ENCODE measurements at places on chromosomes 6 and 20.
A peak's percentile ranks its signal among the peaks of the same experiment; 100 is the strongest.

DNA sequence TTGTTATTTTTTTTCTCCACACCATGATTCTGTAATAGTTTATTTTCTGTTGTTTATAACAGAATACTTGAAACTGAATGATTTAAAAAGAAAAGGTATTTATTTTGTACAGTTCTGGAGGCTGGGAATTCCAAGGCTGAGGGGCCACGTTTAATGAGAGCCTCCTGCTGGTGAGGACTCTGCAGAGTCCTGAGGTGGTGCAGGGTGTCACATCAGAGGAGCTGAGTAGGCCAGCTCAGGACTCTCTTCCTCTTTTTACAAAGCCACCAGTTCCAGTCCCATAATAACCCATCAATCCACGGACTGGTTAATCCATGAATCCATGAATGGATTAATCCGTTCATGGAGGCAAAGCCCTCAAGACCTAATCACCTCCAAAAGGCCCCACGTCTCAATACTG, 71.6 kb downstream of the TFAP2A start:
- DNase-seq, result no peak

GRCh38 chr20:54067606-54068174, 2.7 kb downstream of the BCAS1 start:
- DNase-seq, result no peak

DNA sequence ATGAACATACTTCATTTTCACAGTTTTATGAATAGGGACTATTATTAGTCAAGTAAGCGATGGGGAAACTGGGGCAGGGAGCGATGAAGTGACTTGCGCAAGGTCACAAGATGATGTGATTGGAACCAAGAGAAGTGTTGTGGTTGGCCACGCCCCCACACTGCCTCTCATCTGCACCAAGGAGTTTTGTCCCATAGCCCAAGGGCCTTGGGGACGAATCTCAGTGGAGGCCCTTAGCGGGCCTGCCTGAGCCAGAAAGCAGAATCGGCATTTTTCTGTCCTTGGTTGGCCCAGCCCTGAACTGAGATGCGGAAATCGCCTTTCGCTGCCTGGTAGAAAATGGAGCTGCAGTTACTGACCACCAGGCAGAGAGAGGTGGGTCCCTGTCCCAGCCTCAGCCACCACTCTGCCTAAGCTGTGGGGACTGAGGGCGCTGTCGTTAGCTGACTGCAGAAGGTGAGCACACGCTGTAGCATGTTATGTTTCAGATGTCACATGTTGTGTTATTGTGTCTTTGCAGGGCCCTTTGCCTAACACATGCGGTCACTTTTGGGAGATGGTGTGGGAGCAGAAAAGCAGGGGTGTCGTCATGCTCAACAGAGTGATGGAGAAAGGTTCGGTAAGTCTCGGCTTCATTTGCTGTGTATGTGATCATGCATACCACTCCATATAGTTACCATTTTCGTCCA, 57.8 kb downstream of the PTPN1 start:
- no peak for DNase-seq

DNA sequence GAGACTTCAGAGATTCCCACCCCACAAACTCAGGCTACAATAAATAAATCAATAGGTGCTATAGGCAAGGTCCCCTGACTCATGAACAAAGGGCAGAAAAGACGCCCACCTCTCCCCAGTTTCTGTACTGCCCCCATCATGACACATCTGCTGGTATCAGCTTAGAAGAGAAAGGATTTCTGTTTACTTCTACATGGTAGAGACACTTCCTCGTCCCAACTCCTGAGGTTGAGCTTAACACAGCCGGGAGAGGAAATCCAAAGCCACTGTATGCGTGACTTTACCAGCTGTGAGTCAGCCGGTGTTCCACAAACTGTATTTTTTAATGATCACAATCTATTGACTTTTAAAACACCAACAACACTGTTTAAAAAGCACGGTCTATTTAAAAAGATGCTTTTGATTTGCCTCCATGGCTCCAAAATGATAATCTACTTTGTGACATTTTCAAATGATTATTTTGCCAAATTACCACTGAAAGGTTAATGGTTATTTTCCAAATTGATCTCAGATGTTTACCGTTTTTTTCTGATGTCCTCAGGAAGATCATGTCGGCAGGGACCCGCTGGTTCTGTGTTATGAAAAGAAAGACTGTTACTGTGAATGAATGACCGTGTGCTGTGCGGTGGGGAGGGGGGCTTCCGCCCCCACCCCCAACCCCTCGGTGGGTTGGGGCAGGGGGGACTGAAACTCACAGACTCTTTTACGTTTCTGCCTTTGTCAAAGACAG, 72.5 kb downstream of the ATP9A start:
- no peak for DNase-seq

GRCh38 chr20:61353261-61354000, 101.4 kb downstream of the CDH4 start:
- DNase-seq, result no peak

GRCh38 chr20:19465536-19465935, 253.1 kb downstream of the SLC24A3 start:
- DNase-seq, result no peak

GRCh38 chr6:44624936-44625573, 237.5 kb downstream of the CDC5L start:
- DNase-seq, result no peak

- peak; percentile 19 for DNase-seq
These were observed 614 bp upstream of the TMEM242 start for GRCh38 chr6:157323966-157324300.

GRCh38 chr20:35934050-35934449, 20.3 kb downstream of the SCAND1 start:
- no peak for DNase-seq

DNA sequence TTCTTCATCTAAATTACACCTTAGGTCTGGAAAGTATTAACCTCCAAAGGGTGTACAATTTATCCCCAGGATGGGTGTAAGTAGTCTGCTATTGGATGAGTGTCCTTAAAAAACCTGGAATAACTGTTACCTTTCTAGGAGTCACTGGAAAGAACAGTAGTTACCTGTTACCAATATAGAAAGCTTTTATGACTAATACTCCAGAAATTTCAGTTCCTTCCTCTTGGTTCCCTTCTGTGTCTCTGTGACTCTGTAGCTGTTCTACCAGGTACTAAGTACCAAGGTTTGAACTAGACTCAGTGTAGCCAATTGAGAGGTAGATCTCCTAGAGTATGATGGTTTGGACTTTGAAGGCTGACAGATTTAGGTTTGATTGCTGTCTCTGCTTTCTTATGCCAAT, 47.0 kb upstream of the TBX18 start:
- no peak for DNase-seq

DNA sequence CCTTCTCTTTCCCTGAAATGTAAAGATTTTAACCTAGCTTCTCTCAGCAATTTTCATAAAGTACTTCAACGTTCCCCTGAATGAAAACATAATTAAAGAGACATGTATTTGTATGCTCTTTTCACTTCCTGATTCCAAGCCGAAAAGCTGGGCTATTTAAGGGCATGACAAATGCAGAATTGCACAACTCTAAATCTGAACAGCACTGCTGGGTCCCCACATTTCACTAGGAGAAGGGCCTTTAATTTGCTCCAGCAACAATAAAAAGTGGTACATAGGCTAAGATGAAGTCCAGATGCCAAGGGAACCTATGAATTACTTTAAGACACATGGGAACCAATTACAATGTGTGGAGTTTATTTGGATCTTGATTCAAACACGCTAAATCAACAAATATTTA, 42.0 kb downstream of the IRAK1BP1 start:
- DNase-seq, result no peak

GRCh38 chr6:96657344-96657743, 94.4 kb downstream of the FHL5 start:
- no peak for DNase-seq

- no peak for DNase-seq
These were observed 67.2 kb downstream of the PLCB4 start for GRCh38 chr20:9136114-9136513.
